ENCODE measurements at places on chromosomes 16 and 17. TPM values are rescaled to one million over a fixed set of nuclear protein-coding genes. Genes with fewer than 3 reads are reported as not detected.
A peak's percentile ranks its signal among the peaks of the same experiment; 100 is the strongest.

- DNase-seq: peak; percentile 86
Observed at GRCh38 chr16:8660841-8661301, 13.5 kb upstream of the ABAT start.

GRCh38 chr17:36545465-36546417 is 1.0 kb downstream of the GGNBP2 start:
- peak; percentile 99 for DNase-seq

GRCh38 chr17:39738983-39739884 is 1.5 kb downstream of the GRB7 start:
- no peak for DNase-seq

KRT12 gene
- not detected for total RNA-seq

DNA sequence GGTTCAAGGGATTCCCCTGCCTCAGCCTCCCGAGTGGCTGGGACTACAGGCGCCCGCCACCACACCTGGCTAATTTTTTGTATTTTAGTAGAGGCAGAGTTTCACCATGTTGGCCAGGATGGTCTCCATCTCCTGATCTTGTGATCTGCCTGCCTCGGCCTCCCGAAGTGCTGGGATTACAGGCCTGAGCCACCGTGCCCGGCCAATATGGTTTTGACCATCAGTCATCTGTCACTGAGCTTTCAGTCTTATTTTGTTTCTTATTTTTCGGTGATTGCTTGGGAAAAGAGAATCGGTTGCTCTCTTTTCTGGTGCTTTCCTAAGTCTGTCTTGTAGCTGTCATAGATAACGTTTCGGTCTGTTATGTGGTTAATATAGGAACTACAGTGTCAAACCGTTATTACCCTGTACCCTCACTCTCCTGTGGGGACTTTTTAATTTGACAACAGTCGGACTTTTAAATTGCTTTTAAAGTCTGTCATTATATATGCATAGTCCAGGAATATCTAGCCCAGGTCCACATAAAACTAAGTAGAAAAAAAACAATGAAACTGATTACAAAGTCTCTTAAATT is 453.4 kb downstream of the KCNJ18 start:
- no peak for DNase-seq

TBC1D3 gene
- total RNA-seq: not detected

- DNase-seq: peak; percentile 48
Observed at GRCh38 chr17:72151565-72152386, 31.0 kb downstream of the SOX9 start.

- DNase-seq: peak; percentile 63
Observed at GRCh38 chr16:56257666-56258342, 66.5 kb downstream of the GNAO1 start.

DNA sequence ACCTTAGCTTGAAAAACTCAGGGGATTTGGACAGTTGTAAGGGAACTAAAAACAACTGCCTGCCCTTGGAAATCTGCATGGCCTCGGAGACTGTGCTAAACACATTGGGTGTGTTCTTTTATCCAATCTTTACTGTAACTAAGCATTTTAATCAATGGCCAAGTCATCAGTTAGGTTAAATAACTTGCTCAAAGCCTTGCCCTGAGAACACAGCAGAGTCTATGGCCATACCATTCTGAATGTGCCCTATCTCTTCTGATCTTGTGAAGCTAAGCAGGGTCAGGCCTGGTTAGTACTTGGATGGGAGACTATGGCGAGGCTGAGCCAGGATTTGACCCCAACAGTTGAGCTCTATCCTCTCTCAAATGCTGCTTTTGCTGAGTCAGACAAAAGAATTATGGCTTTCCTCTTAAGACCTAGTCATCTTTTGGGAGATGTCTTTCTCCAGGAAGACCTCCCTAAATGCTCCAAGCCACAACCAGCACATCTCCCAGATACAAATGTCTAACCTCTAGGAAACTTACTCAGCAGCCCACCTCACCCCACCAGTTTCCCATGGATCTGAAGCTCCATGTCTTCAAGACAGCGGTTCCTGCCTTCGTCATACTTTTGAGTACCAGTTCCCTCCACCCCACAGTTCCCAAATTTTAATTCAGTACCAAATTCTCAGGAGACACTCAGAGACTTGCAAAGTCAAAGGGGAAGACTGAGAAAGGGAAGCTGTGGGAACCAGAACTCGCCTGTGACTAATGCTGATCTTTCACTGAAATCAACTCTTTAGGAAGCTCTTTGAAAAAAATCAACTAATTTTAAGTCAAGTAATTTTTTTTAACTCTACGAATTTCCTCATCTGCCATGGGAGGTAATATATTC is 336.1 kb downstream of the MAF start:
- DNase-seq: no peak

- no peak for DNase-seq
Observed at GRCh38 chr16:203246-203645, 23.0 kb downstream of the HBQ1 start.

NDRG4 gene
- 8.4 TPM for total RNA-seq

DNA sequence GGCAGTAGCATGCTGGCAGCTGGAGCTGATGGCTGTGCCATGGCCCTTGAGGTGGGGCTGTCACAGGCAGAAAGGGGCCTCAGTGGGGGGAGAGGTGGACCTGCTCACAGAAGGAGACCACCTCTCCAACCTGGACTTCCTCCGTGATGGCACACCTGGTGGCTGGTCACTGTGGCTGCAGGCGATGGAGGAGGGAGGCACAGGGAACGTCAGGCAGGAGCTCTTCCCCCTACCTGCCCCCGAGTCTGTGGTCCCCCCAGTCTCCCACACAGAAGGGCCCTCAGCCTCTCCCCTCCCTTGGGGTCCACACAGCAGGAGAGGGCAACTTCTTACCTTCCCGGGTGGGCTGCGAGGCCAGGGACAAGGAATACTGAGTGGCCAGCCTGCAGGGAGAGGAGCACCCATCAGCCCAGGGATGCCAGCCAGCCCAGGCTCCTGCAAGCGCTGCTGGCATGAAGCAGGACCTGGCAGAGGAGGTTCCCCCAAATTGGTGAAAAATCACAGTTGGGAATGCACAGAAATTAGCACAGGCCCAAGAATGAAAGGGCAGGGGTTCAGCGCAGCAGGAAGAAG is 96.5 kb downstream of the GOSR1 start:
- DNase-seq: peak; percentile 41

DNA sequence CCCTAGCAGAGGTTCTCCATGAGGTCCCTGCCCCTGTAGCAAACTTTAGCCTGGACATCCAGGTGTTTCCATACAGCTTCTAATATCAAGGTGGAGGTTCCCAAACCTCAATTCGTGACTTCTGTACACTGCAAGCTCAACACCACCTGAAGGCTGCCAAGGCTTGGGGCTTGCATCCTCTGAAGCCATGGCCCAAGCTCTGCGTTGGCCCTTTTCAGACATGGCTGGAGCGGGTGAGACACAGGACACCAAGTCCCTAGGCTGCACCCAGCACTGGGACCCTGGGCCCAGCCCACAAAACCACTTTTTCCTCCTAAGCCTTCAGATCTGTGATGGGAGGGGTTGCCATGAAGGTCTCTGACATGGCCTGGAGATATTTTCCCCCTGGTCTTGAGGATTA is 1292.0 kb downstream of the CDH8 start:
- DNase-seq: no peak

DNA sequence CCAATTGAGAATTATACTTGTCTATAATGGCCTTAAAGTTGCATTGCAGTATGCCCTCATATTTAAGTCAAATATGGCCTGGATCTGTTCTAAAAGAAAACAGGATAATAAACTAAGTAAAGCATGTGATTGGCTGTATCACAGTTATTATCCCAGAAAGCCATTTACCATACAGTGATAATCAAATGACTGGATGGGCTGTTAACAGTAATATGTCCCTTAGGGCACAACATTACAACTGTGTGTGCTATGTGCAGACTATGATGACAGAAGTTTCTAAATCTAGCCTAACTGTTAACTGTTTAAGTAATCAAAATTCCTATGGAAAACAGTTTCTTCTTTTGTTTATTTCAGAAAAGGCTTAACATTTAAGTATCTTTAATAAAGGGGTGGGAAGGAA is 145.7 kb downstream of the STXBP4 start:
- no peak for DNase-seq

All from aorta (tissue), 5 donors.